ENCODE measurements at places on chromosomes 7 and 10.

DNA sequence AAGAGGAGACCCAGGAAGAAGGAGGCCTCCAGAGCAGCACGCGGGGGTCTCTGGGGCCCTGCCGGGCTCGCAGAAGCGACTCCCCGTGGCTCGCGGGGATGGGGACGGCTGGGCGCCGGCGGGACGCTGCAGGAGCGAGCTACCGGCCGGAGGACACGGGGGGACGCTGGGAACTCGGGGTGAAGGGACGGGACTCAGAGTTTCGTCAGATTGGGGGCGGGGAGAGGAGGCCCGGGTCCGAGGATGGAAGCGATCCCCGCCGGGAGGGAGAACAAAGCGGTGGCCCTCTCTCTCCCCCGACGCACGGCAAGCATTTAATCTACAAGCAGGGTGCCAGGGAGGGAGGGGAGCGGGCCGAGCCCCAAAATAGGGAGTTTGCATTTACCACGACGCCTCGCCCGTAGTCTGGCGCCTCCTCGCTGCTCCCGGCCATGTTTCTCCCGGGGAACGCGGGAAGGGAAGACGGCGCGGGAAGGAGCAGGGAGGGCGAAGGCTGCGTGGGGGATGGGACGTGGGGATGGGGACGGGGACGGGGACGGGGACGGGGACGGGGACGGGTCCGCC, at the start of gene PRTFDC1:
Gene PRTFDC1 (minus strand): TSS at position 464 of the 564 bp plus-strand sequence. CDS start 31 bp downstream, at position 433.
- no peak for DNase-seq

DNA sequence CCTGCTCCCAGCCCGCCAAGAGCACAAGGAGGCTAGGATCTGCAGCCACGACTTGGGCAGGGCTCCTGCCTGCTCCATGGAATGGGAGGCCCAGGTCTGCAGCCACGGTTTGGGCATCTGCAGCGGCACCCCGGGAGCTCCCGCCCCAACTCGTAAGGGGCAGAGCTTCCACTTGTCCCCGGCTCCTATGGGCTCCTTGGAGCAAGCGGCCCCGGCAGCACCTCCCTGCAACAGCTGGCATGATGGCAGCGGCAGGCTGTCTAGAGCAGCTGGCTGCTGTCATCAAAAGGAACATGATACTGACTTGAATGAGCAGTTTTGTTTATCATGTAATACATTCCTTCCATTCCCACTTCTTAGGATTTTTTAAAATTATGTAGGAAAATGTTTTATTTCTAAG, 684.0 kb upstream of the FOXK1 start:
- DNase-seq: no peak

DNA sequence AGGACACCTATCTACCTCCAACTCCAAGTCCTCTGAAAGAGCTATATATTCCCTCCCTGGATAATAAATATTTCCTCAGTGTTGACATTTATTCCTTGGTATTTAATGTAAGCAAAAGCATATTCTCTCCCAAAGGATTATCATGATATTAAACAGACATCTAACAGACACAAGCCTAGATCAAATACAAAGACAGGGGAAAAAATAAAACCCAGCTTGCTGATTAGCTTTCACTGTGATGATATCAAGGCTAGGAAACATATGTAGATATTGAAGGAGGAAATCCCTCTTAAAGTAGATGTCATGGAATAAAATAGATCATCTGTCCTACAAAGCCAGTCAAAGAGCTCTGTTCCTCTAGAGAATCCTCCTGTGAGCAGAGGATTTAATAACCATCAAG, 95.2 kb downstream of the CRPPA start:
- DNase-seq: no peak

- DNase-seq: no peak
These were observed 59.9 kb downstream of the PON1 start for GRCh38 chr7:95264363-95264891.

GRCh38 chr7:3404501-3404900, 103.4 kb downstream of the SDK1 start:
- DNase-seq: no peak

Measured in nucleus accumbens (tissue), 56 donors.